ENCODE measurements at places on chromosomes 7 and 10.

- no peak for DNase-seq
Observed at GRCh38 chr10:131901181-131901829, 497 bp downstream of the PPP2R2D start.

GRCh38 chr7:18345641-18346234, 149.8 kb upstream of the HDAC9 start:
- DNase-seq = no peak

- DNase-seq = no peak
Observed at GRCh38 chr7:132991615-132992587, 90.0 kb downstream of the CHCHD3 start.

GRCh38 chr10:68301301-68301700, 30.6 kb upstream of the HNRNPH3 start:
- no peak for DNase-seq

Measured in skeletal muscle cell (primary cell).